Activated CD8-positive, alpha-beta memory T cell treated with anti-CD3 and anti-CD28 coated beads for 4 hours (primary cell): ENCODE measurements at places on chromosomes 6 and 20.

DNA sequence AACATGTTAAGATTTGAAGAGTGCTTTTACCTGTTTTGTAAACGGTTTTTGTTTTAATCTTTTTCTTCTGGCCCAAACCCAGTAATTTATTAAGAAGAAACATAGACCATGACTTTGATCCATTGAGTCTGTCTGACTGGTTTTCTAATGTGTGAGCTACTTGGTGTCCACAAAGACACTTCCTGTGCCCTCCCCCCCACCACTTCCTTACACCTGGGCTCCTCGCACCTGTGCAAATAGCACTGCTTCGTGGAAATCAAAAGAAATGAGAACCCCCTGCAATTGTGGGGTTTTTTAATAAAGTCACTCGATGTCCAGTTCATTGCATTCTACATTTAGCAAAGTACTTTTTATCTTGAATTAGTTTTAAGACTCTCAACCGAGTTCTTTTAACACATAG, 65.5 kb downstream of the SMOC2 start:
- no peak for DNase-seq

- no peak for DNase-seq
Observed at GRCh38 chr6:167789358-167789757, 37.4 kb upstream of the AFDN start.

DNA sequence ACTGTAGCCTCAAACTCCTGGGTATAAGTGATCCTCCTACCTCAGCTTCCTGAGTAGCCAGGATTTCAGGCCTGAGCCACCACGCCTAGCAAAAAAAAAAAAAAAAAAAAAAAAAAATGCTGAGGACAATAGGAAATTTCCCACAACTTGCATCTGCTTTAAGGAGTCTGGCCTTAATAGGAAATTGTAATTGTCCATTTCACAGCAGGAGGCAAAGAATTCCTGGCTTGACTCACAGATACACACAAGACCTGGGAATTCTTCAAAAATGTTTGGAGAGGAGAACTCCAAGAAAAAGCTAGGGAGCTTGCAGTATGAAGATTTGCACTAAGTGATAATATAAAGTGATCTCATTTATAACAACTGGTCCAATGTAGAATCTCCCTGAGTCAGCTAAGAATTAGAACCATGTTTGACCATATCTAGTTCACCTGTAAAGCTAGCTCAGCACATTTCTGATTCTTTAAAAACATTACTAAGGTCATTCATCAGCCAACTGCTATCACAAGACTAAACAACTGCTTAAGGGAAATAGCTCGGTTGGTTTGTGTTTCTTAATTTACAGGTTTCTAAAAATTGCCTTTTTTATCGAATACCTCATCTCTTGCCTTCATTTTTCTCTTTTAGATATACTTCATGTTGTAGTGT, 80.2 kb upstream of the SLC2A12 start:
- no peak for DNase-seq

- DNase-seq: no peak
Observed at GRCh38 chr20:58579069-58579818, 64.0 kb upstream of the APCDD1L start.

DNA sequence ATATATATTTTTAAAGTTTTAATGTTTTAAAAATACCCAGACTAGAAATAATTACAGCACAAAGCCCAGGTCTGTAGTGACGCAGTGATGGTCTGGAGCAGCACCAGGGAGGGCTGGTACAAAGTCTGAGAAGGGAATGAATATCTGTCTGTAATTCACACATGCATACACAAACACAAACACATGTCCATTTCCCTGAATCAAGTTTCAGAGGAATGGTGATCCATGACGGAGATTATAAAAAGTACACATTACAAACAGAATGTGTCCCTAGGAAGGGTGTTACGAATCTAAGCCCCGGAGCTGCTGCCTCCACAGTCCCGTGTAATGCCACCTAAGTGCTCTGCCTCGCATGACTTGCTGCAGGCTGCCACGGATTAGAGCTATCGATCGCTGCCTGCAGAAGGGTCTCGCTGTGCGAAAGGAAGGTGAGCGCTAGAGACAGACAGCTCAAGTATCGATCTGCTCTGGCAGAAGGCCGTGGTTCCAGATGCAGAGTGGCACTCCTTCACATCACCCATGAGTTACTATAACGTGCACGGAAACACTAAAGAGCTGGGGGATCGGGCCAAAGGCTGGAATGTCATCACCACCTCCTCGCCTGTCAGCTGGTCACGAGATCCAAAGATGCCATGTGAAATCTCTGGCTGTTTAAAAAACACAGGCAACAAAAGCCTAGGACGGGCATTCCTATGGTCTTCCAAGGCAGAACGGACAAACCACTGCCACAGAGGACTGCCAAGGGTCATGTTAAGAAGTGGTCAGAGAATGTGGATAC, 87.1 kb downstream of the INSM1 start:
- no peak for DNase-seq

GRCh38 chr20:1338096-1338495, 9.2 kb upstream of the SDCBP2 start:
- DNase-seq: no peak

DNA sequence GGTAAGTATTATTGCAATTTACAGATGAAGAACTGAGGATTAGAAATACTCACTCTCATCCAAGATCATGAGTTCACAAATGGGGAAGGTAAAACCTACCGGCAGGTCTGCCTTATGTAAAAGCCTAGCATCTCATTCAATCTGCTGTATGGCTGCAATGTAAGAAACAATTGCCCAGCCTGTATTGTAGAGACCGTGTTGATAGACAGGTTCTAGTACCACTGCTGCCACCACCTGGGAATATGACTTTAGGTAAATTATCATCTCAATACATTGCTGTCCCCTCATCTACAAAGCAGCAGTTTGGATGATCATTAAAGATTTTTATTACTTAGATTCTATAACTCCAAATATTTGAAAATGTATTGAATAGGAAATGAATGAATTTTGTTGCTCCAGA, 23.3 kb upstream of the ARHGAP18 start:
- no peak for DNase-seq

DNA sequence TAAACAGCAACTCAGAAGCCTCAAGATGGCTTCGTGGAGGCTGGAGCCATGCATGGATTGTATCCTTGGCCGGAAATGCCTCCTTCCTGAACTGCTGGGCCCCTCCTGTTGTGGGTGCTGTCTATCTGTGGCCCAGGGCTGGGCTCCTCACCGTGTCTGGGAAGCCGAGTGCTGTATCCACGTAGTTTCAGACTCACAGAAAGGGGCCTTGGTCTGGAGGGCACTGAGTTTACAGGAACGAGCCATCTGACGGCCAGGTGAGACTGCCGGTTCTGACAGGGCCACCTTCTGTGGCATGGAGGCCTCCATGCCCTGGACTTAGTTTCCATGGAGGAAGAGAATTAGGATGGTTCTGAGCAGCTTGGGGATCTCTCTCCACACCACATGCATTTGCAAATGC, 142.2 kb downstream of the ERMARD start:
- DNase-seq: no peak

GRCh38 chr6:48426636-48427035, 315.6 kb upstream of the PTCHD4 start:
- no peak for DNase-seq

- no peak for DNase-seq
Observed at GRCh38 chr6:33019372-33019771, 10.0 kb upstream of the HLA-DOA start.

GRCh38 chr6:137866200-137866913, 702 bp upstream of the TNFAIP3 start:
- DNase-seq: no peak

DNA sequence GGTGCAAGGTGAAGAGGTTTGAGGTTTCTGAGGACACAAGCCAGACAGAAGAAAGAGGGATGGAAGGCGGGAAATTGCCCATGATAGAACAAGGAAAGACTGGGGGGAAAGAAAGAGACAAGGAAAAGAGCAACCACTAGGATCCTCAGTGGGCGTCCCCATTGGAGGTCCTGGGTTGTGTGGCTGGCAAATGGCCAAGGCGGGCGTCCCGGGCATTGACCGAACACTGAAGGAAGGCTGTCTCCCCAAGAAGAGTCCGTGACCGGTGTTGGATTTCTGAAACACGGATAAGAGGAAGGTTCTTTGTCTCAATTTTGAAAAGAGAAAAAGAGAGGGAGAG, 746.6 kb upstream of the ADGRB3 start:
- DNase-seq: no peak

- no peak for DNase-seq
Observed at GRCh38 chr6:4282926-4283325, 147.6 kb upstream of the ECI2 start.

GRCh38 chr6:162922563-162923166, 194.9 kb downstream of the PACRG start:
- DNase-seq: no peak

DNA sequence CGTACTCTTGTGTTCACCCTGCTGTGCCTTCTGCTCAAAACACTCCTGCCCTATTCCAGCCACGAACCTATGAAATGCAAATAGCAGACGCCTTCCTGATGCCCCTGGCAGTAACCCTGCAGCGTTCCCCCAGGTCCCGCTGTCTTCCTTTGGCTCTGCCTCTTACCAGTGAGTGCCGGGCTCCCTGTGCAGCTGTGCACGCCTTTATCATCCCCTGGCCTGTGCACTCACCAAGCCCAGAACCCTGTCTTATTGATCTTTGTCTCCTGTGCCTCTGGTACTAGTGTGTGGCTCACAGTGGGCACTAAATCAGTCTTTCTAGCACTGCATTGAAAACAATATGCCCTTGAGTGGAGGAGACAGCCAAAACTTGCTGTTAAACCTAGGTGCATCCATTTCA, 19.7 kb downstream of the ZDHHC14 start:
- no peak for DNase-seq

- no peak for DNase-seq
Observed at GRCh38 chr6:32484614-32484998, 44.9 kb downstream of the HLA-DRA start.

- no peak for DNase-seq
Observed at GRCh38 chr6:56659721-56660380, 17.2 kb upstream of the DST start.

- no peak for DNase-seq
Observed at GRCh38 chr20:40493071-40493470, 196.0 kb downstream of the MAFB start.
